ENCODE measurements at places on chromosomes 5 and 9.

DNA sequence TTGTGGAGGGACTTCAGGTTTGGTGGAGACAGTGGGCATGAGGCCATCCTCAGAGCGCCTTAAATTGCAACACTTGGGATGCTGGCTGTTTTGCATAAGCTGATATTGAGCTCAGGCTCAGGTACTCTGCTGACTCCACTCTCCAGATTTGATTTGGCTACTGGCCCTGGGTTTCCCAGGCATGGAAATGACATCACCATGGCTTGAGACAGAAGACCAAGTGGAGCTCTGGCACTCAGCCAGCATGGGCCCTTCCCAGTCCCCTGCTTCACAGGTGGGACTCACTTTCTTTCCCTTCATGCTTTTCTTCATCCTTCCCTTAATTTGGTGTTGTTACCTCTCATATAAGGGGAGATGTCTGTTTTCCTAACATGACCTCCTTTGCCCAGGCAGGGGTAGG, 72.0 kb upstream of the IL12B start:
- DNase-seq, result no peak

GRCh38 chr9:120996409-120996808, 53.7 kb downstream of the C5 start:
- DNase-seq, result no peak

DNA sequence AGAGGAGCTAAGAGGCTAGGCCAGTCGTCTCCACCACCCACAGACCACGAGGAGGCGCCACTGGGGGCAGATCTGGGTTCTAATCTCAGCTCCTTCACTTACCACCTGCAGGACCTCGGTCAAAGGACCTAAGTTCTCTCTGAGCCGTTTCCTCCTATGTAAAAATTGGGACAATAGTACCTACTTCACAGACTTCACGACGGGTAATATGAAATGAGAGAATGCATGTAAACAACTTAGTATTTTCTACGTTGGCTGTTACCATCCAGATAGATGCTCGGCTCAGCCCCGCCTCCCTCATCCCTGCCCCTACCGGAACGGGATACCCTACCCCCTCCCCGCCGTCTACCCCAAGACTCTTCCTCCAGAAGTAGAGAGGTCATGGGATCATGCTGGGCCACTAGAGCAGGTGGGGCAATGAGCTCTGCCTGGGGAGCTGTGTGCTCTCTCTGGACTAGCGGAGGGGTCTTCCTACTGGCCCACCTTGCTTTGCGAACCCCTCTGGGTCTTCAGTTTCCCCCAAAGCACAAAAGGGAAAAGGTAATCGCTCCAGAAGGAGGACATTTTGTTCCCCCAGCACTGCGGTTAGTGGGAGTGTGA, 541 bp downstream of the GNPDA1 start:
- peak; percentile 56 for DNase-seq

GRCh38 chr9:113449376-113449775, 14.2 kb upstream of the RGS3 start:
- DNase-seq, result no peak

DNA sequence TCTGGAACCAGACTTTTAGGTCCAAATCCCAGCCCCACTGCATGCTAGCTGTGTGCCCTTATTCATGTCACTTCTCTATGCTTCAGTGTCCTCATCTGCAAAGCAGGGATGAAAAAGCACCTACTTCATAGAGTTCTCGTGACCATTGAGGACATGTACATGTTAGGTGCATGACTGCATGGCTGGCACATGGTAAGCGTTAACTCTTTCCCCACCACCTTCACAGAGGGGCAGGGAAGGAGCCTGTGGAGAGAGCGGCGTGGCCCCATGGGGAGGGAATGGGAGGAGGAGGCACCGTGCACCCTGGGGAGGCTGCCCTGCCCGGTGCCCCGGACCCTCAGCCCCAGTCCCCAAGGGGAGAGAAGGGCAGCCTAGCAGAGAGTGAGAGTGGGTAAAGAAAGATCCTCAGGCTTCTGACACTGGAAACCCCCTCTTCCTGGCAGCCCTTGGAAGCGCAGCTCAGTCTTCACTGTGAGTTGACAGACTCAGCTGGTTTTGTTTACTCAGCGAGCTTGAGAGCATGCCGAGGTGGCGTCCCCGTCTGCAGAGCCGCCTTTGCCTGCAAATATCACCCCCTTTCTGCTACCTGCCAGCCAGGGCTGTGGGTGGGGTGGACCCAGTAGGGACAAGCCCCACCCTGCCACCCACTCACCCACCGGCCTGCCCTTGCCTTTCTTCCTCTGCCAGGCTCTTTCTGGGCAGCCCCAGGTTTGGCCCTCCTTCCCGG, 10.6 kb upstream of the ANGPTL2 start:
- no peak for DNase-seq

Measured in amygdala (tissue), 56 donors.